CD4-positive, alpha-beta T cell treated with Interleukin-2 at 100 ng/mL for 4 hours (primary cell): ENCODE measurements at places on chromosomes 11 and 22.

GRCh38 chr11:15843309-15843872, 513.0 kb downstream of the SOX6 start:
- DNase-seq = no peak

GRCh38 chr11:119188887-119189286, 3.6 kb downstream of the NHERF4 start:
- no peak for DNase-seq

DNA sequence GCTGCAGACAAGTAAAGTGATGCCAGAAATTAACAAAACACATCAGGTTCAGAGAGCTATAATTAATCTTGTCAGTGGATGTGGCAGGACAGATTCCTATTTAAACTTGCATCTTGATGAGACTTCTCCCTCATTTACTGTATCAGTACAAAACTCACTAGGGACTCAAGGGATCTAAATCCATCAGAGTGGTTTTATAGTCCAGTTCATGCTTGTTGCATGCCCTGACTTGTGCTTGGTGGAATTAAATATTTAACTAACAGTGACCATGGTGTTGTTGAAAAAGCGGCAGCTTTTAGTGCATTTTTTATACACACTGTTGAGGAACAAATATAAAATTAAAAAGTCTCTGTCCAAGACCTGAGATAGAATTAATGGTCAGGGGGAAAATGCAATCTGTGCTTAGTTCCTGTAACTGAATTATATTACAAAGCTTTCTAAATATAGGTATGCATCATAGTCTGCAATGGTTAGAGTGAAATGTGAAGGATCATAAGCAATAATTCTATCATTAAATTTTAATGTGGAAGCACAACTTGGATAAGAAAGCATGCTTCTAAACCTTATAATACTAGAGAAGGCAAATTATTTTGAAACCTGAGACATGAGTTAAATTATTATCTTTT, 1475.5 kb upstream of the TENM4 start:
- DNase-seq = no peak

GRCh38 chr22:30922151-30922611, 46.4 kb downstream of the MORC2 start:
- peak; percentile 86 for DNase-seq

- DNase-seq = peak; percentile 35
These were observed 84.7 kb downstream of the TTC28 start for GRCh38 chr22:28594797-28595462.

- no peak for DNase-seq
These were observed 394.2 kb upstream of the CCDC90B start for GRCh38 chr11:83680321-83680720.

DNA sequence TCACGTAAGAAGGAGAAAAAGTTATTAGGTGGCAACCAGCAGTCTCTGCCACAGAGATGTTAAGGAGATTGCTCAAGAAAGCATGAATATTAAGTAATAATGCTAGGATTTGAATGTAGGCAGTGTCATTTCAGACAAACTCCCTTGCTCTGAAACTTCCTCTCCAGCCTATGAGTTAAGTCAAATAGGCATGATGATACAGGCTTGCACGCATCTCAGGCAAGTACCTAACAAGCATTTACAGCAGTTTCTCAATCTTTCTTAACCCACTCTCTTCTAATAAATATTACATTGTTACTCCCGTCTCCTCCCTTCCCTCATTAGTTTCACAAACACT, 72.7 kb downstream of the RAB38 start:
- DNase-seq = no peak
